Vagina (tissue), 2 donors: ENCODE measurements at places on chromosomes 16 and 17. TPM values are rescaled to one million over a fixed set of nuclear protein-coding genes. Genes with fewer than 3 reads are reported as not detected.

The BEAN1 gene
- not detected for total RNA-seq

- no peak for DNase-seq
- no peaks in the 10 kb centered on the region for H3K4me1 ChIP-seq
- peak overlapping the region; percentile 84 for H3K27ac ChIP-seq
- no peaks in the 10 kb centered on the region for H3K27me3 ChIP-seq
- H3K4me3 ChIP-seq, result peak overlapping the region; percentile 88
- no peaks in the 10 kb centered on the region for H3K36me3 ChIP-seq
These were observed 684 bp downstream of the ZFP90 start for GRCh38 chr16:68539711-68540239.

GRCh38 chr16:12801511-12802042 lies 2.1 kb downstream of the CPPED1 start:
- no peak overlapping the region for H3K4me3 ChIP-seq
- H3K4me1 ChIP-seq, result peaks cover 24% of the 10 kb centered on the region
- peak overlapping the region; percentile 3 for H3K27ac ChIP-seq
- H3K36me3 ChIP-seq, result no peaks in the 10 kb centered on the region
- DNase-seq, result no peak

DNA sequence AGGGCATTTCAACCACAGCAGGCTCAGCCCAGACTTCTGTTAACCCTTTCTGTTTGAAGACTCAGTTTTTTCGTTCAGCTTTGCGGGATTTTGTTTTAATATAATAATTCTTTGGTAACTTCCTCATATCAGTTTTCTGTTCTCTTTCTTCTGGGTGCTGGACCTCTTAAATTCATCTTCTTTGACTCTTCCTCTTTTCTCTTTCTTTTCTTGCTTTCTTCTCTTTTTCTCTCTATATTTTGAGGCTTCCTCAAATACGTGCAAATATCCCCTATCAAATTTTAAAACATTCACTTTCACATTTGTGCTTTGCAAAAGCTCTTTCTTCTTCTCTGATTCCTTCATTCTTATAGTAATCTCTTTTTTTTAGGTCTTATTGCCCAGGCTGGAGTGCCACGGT lies 136.3 kb downstream of the HS3ST3B1 start:
- H3K36me3 ChIP-seq, result no peaks in the 10 kb centered on the region
- H3K4me1 ChIP-seq, result no peaks in the 10 kb centered on the region
- no peaks in the 10 kb centered on the region for H3K27me3 ChIP-seq
- no peak for DNase-seq

- peak overlapping the region; percentile 24 for H3K27ac ChIP-seq
- DNase-seq, result no peak
- H3K36me3 ChIP-seq, result no peaks in the 10 kb centered on the region
- H3K27me3 ChIP-seq, result no peaks in the 10 kb centered on the region
These were observed 55.6 kb upstream of the ALOX12 start for GRCh38 chr17:6940186-6940649.
